CD8-positive, alpha-beta memory T cell (primary cell): ENCODE measurements at places on chromosomes 4 and X. TPM values are rescaled to one million over a fixed set of nuclear protein-coding genes. Genes with fewer than 3 reads are reported as not detected.

The CPE gene
- not detected for total RNA-seq

The ADH1A gene
- total RNA-seq = not detected

DNA sequence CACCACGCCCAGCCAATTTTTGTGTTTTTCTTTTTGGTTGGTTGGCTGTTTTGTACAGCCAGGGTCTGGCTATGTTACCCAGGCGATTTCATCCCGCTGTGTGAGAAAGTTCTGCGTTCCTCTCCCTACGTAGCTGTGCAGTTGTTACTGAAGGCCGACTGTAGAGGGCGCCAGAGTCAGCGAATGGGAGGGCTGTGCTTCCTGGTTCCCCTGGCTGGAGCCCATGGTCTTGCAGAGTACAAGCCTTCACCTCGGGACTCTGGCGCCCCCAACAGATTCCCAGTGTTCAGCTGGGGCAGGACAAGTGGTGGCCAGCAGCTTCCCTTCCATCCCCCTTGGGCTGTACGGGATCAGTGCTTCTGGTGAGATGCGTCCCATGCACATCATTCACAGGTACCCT is 5.6 kb upstream of the CT45A1 start:
- no peaks in the 10 kb centered on the region for H3K27me3 ChIP-seq
- no peaks in the 10 kb centered on the region for H3K4me1 ChIP-seq
- H3K27ac ChIP-seq = no peak overlapping the region
- DNase-seq = no peak
- no peak overlapping the region for H3K4me3 ChIP-seq

- H3K27me3 ChIP-seq = no peaks in the 10 kb centered on the region
- no peaks in the 10 kb centered on the region for H3K36me3 ChIP-seq
- no peak overlapping the region for H3K4me3 ChIP-seq
- no peak for DNase-seq
- no peaks in the 10 kb centered on the region for H3K4me1 ChIP-seq
These were observed 659.7 kb downstream of the NLGN4X start for GRCh38 chrX:5568934-5569333.

DNA sequence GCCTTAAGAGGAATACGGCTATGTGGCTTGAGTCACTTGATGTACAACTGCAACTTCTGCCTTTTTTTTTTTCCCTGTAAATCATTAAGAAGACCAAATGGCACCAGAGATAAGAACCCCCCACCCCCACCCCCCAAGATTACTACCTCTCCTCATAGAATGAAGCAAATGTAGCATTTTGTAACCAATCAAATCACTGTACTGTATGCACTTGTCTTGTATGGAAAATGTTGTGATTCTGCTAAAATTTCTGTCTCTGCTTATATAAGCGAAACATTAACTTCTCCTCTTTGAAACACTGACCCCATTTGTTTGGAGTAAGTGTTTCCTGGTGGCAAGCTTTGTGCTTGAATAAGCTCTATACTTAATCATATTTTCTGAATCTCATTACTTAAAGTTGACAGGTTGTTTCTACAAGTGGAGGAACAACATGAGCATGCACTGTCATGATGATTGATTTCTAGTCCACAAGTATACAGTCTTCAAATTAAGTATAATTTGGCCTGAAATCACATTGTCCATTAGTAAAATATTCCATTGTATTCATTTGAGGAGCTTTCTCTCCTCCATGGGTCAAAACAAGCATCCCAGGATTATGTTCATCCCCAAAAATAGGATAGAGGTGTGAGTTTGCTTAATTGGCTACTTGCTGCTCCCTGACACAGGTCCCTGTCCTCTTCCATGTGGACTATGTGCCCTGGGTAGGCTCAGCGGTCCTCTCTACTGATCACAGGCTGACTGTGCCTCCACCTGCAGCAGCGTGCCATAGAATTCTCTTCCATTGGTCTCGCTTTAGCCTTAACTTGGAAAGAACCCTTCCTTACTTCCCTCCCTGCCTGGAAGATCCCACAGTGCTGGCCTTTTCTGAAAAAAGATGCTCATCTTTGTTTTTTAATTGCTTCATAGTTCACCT is 104.0 kb upstream of the BMP2K start:
- no peak overlapping the region for H3K27ac ChIP-seq
- DNase-seq = no peak
- no peaks in the 10 kb centered on the region for H3K36me3 ChIP-seq
- H3K27me3 ChIP-seq = no peaks in the 10 kb centered on the region

DNA sequence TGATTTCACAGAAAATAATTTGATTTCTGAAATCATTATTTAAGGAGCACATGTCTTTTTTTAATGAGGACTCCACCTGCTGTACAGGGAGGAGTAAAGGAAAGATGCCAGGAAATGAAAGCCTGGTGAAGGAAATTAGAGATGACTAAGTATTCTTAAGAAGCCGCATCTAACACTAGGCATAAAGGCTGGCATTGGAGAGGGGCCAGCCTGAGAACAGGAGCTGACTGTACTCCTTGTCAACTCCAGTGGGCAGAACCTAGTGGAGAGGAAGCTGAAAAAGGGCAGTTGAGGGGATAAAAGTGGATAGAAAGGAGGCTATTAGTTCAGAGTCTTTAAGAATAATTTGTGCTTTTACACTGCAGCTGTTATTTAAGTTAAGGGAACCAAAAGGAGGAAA is 393.0 kb downstream of the PPP1R2C start:
- H3K4me3 ChIP-seq = no peak overlapping the region
- no peaks in the 10 kb centered on the region for H3K27me3 ChIP-seq
- H3K27ac ChIP-seq = no peak overlapping the region
- H3K36me3 ChIP-seq = no peaks in the 10 kb centered on the region
